ENCODE measurements at places on chromosomes 2 and 18. TPM values are rescaled to one million over a fixed set of nuclear protein-coding genes. Genes with fewer than 3 reads are reported as not detected.

DNA sequence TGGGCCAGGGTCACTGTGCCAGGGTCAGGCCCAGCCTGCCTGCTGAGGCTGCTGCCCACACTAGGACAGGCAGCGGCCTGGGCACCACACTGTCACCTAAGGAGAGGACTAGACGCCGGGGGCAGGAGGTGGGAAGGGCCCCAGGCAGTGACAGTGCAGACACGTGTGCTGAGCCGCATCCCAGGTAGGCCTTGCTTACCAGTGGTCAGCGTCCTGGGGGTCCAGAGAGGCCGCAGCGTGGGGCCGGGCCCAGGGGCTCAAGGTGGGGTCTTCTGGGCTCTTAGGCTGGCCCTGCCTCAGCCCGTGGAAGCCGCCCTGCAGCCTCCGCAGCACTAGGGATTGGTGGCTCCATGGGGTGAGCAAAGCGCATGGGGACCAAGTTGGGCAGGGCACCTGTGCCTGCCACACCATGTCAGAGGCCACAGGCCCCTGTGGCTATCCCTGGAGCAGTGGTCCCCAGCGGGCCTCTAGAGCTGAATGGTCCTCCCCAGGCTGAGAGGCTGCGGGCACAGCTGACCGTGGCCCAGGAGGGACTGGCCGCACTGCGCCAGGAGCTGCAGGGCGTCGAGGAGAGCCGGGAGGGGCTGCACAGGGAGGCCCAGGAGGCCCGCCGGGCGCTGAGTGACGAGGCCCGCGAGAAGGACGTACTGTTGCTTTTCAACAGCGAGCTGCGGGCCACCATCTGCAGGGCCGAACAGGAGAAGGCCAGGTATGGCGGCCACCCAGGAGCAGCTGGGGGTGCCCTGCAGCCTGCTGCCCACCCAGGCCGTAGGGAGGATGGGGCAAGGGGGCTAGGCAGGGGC lies 35.2 kb upstream of the SNED1 start:
- DNase-seq, result no peak
- H3K4me1 ChIP-seq, result no peaks in the 10 kb centered on the region
- no peak overlapping the region for H3K27ac ChIP-seq
- no peak overlapping the region for H3K4me3 ChIP-seq
- H3K27me3 ChIP-seq, result no peaks in the 10 kb centered on the region
- H3K36me3 ChIP-seq, result no peaks in the 10 kb centered on the region

DNA sequence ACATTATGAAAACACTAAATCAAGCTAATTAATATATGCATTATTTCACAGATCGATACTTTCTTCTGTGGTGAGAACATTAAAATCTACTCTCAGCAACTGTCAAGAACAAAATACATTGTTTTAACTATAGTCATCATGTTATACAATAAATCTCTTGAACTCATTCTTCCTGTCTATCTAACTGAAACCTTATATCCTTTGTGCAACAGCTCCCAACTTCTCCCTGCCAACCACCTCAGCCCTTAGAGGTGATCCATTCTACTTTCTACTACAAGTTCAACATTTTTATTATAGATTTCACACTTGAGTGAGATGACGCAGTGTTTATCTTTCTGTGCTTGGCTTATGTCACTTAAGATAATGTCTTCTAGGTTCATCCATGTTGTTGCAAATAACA lies 535.2 kb upstream of the CRIM1 start:
- no peak overlapping the region for H3K27ac ChIP-seq
- H3K4me3 ChIP-seq, result no peak overlapping the region
- H3K36me3 ChIP-seq, result no peaks in the 10 kb centered on the region
- DNase-seq, result no peak

DNA sequence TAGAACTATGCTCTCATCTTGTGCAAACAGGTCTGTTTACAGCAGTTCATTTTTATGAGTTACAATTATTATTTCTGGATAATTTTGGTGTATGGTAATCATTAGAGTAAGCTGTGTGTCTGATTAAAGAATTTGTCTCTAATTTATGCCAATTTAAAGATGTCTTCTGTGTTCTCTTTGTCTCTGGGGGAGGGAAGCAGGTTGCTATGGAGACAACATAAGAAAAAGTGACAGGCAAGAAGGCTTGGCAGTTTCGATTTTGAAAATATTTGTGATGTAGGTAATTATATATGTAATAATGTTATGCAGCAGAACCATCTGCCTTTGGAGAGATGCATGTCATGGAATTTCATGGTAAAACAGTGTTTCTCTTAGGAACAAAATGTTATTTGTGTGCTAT lies 78.2 kb downstream of the SH3RF3 start:
- no peak overlapping the region for H3K4me3 ChIP-seq
- H3K4me1 ChIP-seq, result peaks cover 39% of the 10 kb centered on the region
- DNase-seq, result no peak

DNA sequence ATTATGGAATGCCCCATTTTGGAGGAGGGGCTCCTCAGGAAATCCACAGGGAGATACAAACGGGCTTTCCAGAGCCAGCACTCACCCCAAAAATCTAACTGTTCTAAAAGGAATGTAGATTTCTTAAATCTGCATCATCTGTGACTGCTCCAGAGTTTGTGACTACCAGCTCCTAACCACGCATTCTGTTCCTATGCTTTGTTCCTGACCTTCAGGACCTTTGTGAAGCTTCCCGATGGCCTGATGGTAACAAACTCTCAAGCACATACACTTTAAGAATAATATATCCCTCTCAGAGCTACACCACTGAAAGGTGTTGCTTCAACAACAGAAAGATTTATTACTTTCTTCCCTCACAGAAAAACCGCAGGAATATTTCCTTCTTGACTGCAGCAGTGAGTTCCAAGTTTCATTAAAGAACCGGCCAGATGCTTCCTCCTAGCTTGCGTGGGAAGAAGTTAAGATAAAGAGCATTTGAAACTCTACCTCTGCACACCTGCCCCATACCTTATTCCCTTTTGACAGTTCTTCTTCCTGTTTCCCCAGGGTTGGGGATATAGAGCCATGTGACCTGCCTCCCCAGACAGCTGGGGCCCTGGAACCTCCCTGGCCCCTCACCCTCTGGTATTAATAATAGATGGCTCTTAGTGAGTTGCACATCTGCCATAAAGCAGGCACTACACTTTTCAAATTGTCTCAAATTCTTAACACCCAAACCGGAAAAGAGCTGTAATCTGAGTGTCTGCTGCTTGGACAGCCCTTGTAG lies 40.2 kb upstream of the EML4 start:
- H3K4me1 ChIP-seq, result peaks cover 24% of the 10 kb centered on the region
- H3K4me3 ChIP-seq, result no peak overlapping the region
- H3K27ac ChIP-seq, result no peak overlapping the region
- H3K27me3 ChIP-seq, result no peaks in the 10 kb centered on the region
- H3K36me3 ChIP-seq, result no peaks in the 10 kb centered on the region

GRCh38 chr2:158756976-158757375 lies 38.1 kb upstream of the DAPL1 start:
- DNase-seq, result no peak
- no peak overlapping the region for H3K4me3 ChIP-seq
- no peak overlapping the region for H3K27ac ChIP-seq
- no peaks in the 10 kb centered on the region for H3K27me3 ChIP-seq
- no peaks in the 10 kb centered on the region for H3K4me1 ChIP-seq

- peaks cover 64% of the 10 kb centered on the region for H3K4me1 ChIP-seq
- no peaks in the 10 kb centered on the region for H3K36me3 ChIP-seq
These were observed 27.5 kb upstream of the BZW1 start for GRCh38 chr2:200784215-200784614.

DNA sequence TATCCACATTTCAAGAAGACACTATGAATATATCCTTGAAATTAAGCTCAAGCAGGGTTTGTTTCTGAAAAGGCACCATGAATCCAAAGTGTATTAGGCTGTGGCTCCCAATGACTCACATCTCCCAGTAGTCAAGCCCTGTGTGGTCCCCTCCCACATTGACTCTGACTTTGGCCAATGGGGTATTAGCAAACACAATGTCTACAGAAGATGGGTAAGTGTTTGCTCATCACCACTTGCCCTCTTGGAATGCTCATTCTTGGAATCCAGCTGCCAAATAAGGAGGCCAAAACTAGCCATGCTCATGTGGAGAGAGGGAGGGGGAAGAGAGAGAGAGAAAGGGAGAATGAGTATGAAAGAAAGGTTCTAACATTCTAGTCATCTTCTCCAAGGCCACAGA lies 490.0 kb downstream of the TXNL1 start:
- no peaks in the 10 kb centered on the region for H3K36me3 ChIP-seq
- peak; percentile 74 for DNase-seq
- no peak overlapping the region for H3K27ac ChIP-seq
- H3K4me1 ChIP-seq, result peaks cover 19% of the 10 kb centered on the region
- no peak overlapping the region for H3K4me3 ChIP-seq
- H3K27me3 ChIP-seq, result no peaks in the 10 kb centered on the region

GRCh38 chr2:18829976-18830375 lies 240.6 kb upstream of the NT5C1B start:
- no peak overlapping the region for H3K4me3 ChIP-seq
- no peak overlapping the region for H3K27ac ChIP-seq
- H3K36me3 ChIP-seq, result no peaks in the 10 kb centered on the region
- DNase-seq, result no peak
- peaks cover 24% of the 10 kb centered on the region for H3K4me1 ChIP-seq

DNA sequence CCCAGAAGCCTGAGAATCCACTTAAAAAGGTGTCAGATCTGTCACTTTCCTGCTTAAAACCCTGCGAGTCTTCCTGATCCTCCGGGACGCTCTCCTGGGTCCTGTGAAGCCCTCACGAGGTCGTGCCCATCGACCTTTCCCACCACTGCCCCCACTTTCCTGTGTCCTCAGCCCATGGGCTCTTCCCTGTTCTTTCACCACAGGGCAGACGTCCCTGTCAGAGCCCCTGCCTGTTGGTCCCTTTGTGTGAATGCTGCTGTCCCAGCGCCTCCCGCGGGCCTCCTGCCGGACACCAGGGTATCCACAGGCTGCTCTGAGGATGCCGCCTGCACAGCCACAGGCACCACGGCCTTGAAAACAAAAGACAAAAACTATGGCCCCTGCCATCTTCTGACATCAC lies 125.6 kb downstream of the TMEM18 start:
- H3K27ac ChIP-seq, result no peak overlapping the region
- no peak for DNase-seq
- peaks cover 94% of the 10 kb centered on the region for H3K27me3 ChIP-seq
- H3K36me3 ChIP-seq, result no peaks in the 10 kb centered on the region
- H3K4me1 ChIP-seq, result no peaks in the 10 kb centered on the region
- no peak overlapping the region for H3K4me3 ChIP-seq

GRCh38 chr2:31217465-31218200 lies at the start of gene CAPN14:
CAPN14 (minus strand) TSS chr2:31217515; CDS start chr2:31205447, 12,068 bp downstream.
- no peak within 1 kb of the TSS for H3K4me3 ChIP-seq
- DNase-seq, result no peak
- H3K36me3 ChIP-seq, result no peaks in the 10 kb centered on the region
- H3K4me1 ChIP-seq, result peaks cover 20% of the 10 kb centered on the region
- H3K27ac ChIP-seq, result no peak within 1 kb of the TSS
- peaks cover 43% of the 10 kb centered on the region for H3K27me3 ChIP-seq

GRCh38 chr2:38748391-38748790 lies 2.8 kb downstream of the SRSF7 start:
- peaks cover 68% of the 10 kb centered on the region for H3K36me3 ChIP-seq
- no peak for DNase-seq
- H3K4me3 ChIP-seq, result peak overlapping the region; percentile 98
- H3K27me3 ChIP-seq, result no peaks in the 10 kb centered on the region
- peaks cover 34% of the 10 kb centered on the region for H3K4me1 ChIP-seq

Gene AQP12A
- not detected for total RNA-seq

Gene HAAO
- total RNA-seq, result not detected

Gene GALNT14
- 12.7 TPM for total RNA-seq

Gene UCN
- 0.52 TPM for total RNA-seq

Gene SKA1
- total RNA-seq, result 11.6 TPM

Gene B3GNT2
- 18.0 TPM for total RNA-seq

Gene HOXD8
- 1.9 TPM for total RNA-seq

Gene C2orf78
- total RNA-seq, result not detected

Gene NAT8
- not detected for total RNA-seq

Gene ACKR3
- total RNA-seq, result 0.86 TPM

Gene PDCD1
- not detected for total RNA-seq

Data from PC-3 (cell line).